ENCODE measurements at places on chromosomes 1 and 21.

- no peak for DNase-seq
Measured at GRCh38 chr1:208237241-208237640, 6.9 kb downstream of the PLXNA2 start.

DNA sequence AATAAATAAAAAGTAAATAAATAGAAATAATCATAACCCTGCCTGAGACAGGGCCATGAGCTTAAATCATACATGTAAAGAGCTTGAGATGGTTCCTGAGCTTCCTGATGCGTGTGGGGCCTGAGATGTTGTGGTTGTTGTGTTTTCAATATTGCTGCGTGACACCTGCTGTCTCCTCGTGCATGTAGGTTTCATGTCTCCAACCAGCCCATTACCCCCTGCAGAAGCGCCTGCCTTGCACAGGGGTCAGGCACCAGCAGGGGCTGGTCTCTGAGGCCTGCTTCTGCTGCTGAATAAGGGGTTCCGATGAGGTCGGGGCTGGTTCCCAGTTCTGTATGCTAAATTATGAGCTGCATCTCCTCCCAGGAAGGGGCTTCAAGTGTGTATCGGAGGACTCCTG, 15.9 kb downstream of the UMODL1 start:
- DNase-seq, result no peak

GRCh38 chr1:57772580-57773195, 348.8 kb upstream of the DAB1 start:
- DNase-seq, result no peak

DNA sequence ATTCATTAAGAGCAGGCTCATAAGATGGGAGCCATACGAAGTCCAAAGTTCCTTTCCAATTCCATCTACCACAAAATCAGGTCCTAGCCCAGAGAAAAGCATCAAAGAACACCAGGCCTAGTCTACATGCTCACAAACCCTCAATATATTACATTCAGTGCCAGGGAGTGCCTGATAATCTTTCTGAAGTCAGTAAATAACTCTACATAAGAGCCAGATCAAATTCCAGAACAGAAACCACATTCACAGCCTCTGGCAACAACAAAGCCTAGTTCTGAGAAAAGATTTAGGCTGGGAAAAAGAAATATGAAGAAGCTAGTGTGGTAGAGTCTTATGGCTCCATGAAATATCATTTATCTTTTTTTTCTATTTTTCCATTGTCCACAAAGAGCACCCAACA, 40.5 kb upstream of the RBBP5 start:
- DNase-seq, result no peak

- no peak for DNase-seq
Measured at GRCh38 chr1:183272390-183272848, 86.4 kb downstream of the LAMC2 start.

Measured in stimulated activated CD4-positive, alpha-beta T cell treated with anti-CD3 and anti-CD28 coated beads, TNF-alpha, amount 100 ng/mL, for 24 hours (primary cell).